ENCODE measurements at places on chromosomes 7 and 10.

DNA sequence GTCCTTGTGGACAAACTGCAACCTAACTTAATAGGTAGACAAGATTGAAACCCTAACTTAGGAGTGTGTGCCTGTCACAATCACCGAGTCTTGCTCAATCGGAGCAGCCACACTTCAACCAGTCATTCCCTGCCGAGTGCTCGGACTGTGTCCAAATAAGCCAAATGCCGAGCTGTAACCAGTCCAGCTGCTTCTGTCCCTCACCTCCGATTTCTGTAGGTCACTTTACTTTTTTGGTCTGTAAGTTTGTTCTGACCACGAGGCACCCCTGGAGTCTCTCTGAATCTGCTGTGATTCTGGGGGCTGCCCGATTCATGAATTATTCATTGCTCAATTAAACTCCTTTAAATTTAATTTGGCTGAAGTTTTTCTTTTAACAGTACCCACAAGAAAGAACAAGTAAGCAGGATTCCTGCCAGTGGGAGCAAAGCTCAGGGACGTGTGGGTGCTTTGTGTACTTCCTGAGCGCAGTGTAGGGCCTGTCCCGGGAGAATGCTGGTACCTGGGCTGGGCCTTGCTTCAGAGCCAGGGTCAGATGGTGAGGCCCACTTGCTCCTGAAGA, 140.1 kb downstream of the ACTR3B start:
- no peak for DNase-seq

DNA sequence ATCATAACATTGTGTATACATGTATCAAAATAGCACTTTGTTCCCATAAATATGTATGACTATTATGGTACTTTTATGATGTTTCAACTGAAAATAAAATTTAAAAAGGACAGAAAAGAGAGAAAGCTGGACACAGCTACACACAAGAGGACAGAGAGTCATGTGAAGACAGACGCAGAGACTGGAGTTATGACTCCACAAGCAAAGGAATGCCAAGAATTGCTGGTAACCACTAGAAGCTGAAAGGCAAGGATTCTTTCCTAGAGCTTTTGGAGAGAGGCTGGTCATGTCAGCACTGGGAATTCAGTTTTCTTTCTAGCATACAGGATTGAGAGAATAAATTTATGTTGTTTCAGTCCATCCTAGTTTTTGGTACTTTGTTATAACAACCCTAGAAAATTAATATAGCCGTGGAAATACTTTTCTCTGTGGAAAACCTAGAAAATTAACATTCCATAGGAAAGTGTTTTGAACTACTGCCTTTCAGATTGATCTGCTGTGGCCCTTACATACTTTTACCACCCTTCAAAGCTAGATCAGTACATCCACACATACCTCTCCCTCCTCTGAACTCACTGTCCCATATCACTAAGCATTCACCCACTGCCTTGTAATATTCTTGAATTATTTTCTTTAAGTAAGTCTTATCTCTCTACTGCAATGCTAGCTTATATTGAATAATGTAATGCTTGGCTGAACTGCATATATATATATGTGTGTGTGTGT, 575.3 kb downstream of the IPMK start:
- no peak for DNase-seq

DNA sequence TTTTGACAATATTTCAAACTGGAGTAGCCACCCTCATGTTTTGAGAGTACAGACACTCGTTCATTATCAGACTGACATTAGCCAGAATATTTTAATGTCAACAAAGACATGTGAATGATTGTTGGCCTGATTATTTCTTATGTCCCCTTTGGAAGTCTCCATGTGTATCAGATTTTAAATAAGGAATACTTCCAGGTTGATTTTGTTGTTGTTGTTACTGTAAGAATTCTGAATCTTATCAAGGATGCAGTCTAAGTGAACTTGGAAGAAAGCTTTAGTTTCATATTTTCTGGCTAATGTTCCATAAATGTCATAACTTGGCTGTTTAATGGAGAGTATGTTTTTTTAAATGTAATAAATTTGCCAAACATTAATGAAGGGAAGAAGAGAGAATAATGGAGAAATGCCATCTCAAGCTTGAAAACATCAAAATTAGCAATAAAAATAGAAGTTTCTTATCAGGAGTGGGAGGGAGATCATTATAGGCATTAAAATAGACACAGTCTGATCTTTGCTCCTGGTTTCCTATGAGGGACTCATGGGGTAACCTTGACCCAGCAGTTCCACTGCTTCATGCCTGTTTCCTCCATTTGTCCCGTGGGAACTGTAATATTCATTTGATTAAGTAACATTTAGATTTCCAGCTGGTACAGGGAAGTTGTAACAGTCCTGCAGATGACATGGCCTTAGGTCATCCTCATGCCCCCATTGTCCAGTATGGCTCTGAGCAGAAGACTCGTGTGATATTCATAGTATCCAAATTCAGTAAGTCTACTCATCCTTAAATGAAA, 122.4 kb upstream of the KIAA1217 start:
- DNase-seq, result no peak

DNA sequence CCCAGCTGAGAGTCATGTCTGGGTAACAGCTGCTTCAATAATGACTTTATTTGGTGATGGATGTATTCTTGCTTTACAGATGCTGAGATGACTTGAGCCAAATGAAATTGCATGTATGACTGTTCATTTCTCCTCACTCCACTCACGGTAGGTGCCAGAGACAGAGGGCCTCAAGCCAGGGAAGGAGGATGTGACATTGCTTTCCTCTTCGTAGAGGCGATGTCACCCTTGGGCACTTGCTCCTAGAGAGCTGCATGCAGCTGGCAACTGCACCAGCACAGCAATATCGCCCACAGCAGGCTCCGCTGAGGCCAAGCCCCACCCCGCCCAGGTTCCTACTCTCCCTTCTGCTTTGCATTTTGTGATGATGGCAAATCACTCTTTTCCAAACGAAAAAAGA, 116.6 kb upstream of the AOAH start:
- no peak for DNase-seq

GRCh38 chr7:15168489-15168888, 265.9 kb upstream of the DGKB start:
- no peak for DNase-seq

DNA sequence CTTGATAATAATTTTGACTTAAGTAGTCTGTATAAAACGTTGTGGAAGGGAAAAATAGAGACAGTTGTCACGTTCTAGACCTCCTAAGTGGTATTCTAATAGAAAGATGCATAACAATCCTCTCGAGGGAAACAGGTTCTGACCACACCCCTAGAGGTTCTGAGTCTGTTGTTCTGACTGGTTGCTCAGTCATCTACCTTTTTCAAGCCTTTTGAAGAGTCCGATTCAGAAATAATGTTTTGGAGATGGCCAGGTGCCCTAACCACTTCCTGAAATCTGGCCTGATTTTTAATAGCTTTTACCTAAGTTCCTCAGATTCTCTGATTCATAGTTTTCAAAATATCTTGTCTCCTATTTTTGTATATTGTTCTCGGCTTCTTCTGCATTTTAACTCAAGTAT, 175.6 kb downstream of the HDAC9 start:
- no peak for DNase-seq

DNA sequence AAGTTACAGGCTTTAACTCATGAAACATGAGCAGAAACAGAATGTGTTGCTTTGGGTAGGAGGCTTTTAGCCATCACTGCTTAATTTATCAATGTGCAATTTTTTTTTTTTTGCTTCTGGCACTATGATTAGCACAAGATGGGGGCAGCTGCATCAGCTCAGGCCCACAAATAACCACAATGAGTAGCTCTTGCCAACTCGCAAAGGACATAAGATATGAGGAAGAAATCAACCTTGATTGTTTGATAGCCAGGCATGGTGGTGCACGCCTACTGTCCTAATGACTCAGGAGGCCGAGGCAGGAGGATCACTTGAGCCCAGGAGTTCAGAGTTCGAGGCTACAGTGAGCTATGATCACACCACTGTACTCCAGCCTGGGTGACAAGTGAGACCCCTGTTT, 12.3 kb downstream of the NOD1 start:
- DNase-seq, result no peak

- no peak for DNase-seq
These were observed 27.5 kb upstream of the C10orf53 start for GRCh38 chr10:49651917-49652316.

DNA sequence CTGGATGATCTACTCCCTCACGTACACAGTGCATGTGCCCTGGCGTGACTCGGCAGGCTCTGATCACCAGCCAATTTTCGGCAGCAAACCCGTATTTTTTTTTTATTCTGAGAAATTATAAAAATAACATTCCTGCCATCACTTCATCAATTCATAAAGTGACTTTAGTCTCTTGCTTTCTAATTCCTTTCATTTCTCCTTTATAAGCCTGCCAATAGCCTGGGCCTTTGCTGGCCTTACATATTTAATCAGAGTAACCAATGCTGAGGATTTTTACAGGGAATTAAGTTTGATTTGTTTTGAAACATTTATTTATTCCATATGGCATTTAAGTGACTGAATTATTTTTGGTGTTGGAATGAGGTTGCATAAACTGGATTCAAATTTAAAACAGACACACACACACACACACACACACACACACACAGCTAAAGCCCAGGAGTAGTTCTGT, 140.8 kb downstream of the ETV1 start:
- DNase-seq, result no peak

DNA sequence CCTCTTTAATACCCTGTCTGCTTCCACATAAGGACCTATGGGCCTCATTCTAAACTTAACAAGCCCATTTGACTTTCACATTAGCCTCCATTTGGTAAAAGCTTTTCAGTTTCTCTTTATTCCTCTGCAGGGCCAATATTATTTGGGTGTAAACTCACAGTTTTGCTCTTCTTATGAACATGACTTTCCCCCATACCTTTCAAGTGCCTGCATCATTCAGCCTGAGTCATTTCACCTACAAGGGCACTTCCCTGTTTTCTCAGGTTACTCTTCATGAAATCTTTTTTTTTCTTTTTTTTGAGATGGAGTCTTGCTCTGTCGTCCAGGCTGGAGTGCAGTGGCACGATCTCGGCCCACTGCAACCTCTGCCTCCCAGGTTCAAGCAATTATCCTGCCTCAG, 1258.1 kb upstream of the CELF2 start:
- no peak for DNase-seq

DNA sequence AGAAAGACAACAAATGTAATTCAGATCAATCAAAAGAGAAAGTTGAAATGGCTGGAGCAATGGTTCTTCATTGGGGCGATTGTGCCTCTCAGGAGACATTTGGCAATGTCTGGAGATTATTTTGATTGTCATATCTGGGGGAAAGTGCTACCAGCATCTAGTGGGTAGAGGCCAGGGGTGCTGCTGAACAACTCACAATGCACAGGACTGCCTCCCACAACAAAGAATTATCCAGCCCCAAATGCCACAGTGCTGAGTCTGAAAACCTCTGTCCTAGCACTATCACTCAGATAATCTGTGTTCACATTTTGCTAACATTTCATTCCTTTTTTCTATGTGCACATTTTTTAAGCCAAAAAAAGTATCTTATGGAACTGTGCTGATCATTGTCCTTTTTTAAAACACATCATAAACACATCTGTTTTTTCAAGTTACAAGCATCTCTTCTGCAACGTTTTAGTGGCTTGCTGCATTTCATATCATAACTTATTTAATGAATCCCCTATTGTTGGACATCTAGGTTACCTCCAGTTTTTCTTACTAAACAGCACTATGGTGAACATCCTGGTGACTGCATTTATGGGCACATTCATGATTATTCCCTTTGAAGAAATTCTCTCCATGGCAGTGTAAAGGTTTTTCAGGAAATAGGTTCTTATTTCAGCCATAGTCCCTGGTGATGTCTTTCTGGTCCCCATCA, 114.2 kb downstream of the C10orf105 start:
- no peak for DNase-seq

DNA sequence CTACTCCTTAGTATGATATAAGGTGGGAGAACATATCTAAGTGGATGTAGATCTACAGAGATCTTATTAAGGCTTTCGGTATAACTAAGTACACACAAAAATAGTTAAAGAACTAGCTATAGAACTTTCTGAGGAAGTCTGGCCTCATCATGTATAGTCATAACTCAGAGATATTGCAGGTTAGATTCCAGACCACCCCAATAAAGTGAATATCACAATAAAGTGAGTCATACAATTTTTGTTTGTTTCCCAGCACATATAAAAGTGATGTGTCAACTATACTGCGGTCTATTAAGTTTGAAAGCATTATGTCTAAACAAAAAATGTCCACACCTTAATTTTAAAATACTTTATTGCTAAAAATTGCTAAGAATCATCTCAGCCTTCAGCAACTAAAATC, 24.7 kb upstream of the SEMA3A start:
- DNase-seq, result no peak
